ENCODE measurements at places on chromosomes 3 and 15.

GRCh38 chr15:63178034-63178433 is 11.4 kb upstream of the RAB8B start:
- DNase-seq: no peak

DNA sequence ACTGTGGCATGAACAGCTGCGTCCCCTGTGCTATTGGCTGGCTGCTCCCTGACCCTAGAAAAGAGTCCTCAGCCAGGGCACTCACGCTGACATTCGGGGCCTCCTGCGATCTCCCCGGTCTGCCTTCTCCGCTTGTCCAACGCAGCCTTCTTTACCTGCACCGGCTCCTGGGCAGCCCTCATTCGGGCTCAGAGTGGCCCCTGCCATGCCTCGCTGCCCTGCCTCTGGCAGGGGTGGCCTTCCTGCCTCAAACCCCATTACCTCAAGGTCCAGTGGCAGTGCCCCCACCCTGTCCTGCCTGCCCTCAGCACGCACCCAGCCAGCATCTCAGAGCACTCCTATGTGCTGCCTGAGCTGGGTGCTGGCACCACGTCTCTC is 86.5 kb downstream of the TBC1D2B start:
- no peak for DNase-seq

DNA sequence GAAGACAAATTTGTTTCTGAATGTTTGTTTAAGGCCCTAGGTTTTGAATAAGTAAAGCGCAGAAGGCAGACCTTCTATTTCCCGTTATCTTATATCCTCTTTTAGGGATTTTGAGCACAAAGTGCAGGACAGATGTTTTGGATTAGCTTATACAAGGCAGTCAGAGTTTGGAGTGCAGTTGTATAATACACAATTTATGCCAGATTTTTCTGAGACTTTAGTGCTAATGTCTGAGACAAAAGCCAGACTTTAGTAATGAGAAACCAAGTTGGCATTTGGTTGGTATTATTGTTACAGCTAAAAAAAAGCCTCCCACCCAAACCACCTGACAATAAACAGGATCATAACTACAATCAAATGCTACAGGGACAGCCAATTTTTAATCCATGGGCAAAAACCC is 309.9 kb upstream of the SATB1 start:
- no peak for DNase-seq

- no peak for DNase-seq
Measured at GRCh38 chr15:75620841-75621391, 4.6 kb downstream of the SNUPN start.

- no peak for DNase-seq
Measured at GRCh38 chr3:67976663-67977062, 322.3 kb upstream of the SUCLG2 start.

DNA sequence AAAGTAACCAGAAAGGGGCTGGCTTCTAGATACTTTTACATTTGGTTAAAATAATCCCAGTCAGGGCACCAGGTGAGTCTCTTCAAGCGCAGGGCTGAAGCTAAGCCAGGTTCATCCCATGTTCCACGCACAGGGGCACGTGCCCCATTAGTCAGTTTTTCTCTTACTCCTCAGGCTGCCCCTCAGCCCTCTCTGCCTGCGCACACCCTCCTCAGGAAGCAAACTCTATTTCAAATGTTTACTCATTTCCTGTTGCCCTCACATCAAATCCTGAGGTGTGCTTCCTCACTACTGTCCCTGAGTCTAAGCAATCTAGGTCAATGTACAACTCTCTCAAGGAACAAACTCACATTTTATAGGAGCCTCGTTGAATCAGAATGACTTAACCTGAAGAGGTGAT is 48.5 kb downstream of the THBS1 start:
- no peak for DNase-seq

DNA sequence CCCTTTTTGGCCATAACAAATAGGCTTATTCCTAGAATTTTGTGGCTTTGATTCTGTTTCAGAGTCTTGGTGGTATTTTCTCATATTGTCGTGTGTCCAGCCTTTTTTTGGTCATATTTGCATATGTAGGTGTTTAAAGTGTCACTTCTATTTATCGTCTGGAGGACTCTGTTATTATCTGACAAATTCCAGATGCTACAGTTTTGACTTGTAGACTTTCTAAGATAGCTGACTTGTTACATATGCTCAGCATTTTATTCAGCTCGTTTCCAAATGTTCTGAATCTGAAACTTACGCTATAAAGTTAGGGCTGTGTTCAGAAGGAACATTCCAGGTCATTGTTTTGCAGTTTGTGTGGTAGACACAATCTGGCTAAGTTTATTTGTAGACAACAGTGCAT is 1.9 kb downstream of the PPP4R2 start:
- no peak for DNase-seq

DNA sequence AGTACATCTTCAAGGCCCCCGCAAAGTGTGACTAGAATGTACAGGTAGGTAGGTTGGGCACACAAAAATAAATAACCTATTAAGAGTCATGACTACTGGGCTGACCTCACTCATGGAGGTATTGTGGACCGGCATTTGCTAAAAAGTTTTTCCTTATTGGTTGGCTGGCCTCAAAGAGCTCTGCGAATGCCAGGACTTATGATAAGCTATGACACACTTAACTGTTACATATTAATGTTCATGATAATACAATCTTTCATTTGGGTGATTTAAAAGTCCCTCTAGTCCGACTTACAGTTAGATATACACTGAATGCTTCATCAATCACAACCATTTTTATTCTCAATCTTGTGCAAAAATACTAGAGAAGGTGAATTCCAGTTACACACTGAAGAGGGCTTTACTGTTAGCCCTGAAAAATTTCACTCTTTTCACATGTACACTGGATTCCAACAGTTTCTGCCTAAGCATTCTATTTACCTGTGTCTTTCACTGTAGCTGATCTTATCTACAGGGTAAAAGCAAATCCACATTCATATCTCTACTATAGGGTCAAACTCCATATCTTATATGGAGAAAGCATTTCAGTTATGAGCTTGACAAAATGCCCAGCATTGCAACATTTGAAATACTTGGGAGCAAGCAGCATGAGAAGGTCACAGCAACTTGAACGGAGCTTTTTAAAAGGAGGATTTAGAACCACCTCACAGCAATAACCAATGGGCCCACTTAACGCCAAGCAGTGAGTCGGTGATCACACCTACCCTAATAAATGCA is 329.1 kb downstream of the FOXP1 start:
- no peak for DNase-seq

GRCh38 chr15:81480645-81481053 is 106.6 kb upstream of the TMC3 start:
- DNase-seq: peak; percentile 60

- DNase-seq: no peak
Measured at GRCh38 chr15:89043031-89044002, 44.9 kb upstream of the ABHD2 start.

Measured in hippocampal formation (tissue), 2 donors.